Naive thymus-derived CD4-positive, alpha-beta T cell (primary cell): ENCODE measurements at places on chromosomes 13 and 19. TPM values are rescaled to one million over a fixed set of nuclear protein-coding genes. Genes with fewer than 3 reads are reported as not detected.

- no peak for DNase-seq
These were observed 57.4 kb downstream of the ESD start for GRCh38 chr13:46739447-46740098.

DNA sequence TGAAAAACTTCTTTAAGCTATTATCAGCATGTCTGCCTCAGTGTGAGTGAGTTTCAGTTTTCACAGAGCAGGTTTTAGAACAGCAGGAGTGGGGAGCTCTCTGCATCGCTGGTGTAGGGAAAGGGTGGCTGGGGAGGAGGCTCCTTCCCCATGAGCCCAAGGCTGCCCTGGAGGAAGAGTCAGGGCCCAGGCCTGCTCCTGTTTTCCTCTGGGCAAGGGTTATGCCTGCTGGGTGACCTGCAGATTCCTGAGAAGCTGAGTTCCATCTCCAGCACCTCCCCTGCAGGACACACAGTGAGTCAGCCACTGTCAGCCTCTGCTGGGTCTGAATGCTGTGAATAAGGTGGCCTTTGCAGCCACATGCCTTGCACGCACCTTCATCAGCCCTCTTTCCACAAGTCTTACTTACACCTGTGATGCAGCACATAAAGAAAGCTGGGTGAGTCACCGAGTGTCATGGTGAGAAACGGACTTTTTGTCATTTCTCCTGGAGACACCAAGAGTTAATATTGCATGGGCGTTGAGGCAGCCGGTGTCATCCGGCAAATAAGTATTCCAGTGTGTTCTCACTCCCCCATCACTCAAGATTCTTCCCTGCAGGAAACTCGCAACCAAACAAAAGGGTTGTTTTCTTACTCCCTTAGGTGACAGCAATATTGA, 186.4 kb upstream of the KL start:
- DNase-seq: no peak

- no peak for DNase-seq
These were observed 177.3 kb upstream of the ZNF507 start for GRCh38 chr19:32168111-32168510.

RFPL4A gene
- polyA plus RNA-seq: not detected

CACNG8 gene
- polyA plus RNA-seq: not detected

TNNI3 gene
- not detected for polyA plus RNA-seq

LGALS7 gene
- not detected for polyA plus RNA-seq
